ENCODE measurements at places on chromosomes 13 and 19.
A peak's percentile ranks its signal among the peaks of the same experiment; 100 is the strongest.

DNA sequence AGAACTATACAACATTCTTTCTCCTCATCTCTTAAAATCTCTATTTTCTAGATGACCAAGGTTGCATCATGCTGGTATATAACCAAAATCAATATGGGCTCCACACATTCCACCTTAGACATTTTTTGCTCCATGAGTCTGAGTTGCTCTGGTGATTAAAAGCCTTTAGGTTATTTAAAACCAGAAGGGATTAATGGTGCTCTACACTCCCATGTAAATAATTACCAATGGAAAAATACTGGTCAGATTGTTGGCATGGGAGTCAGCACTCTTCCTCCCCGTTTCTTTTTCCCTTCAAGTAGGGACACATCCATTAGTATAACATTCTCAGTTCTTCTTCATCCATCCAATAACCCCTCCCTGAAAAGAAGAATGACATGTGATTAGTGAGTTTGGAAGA, 747.7 kb downstream of the PCDH17 start:
- no peak for DNase-seq

DNA sequence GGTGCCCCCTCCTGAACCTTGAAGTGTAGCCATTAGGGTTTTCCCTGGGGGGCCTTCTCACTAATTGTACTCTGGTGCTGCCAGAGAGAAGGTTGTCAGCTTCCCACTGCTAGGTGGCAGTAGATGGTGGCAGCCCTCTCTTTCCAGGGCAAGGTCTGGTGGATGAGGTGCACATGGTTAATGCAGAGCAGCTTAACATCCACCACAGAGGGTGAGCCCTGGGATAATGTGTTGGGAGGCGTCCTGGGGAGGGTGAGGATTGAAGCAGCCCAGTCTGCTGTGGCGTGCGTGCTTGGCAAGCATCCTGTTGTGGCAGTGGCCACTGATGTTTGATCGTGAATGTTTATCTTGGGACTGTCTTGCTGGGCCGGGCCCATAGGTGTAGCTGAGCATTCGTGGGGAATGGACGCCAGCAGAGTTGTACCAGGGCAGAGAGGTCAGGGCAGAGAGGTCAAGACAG, 5.8 kb downstream of the EGLN2 start:
- DNase-seq: no peak

DNA sequence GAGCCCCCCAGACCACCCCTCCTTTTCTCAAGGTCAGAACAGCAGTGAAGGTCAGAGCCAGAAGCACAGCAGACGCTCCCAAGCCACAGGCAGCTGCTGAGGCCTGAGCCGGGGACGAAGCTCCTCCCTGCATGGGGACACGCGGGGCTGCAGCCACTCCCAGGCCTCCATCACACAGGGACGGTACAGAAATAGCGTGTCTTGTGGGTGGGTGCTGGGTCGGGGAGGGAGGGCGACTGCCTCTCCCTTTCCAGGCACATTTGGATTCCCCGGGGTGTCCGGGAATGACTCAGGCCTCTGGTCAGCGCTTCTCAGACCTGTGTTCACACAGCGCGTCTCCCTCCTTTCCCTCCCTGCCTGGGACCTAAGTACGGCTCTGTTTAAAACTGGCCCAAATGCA, 33.2 kb downstream of the RASA3 start:
- no peak for DNase-seq

- no peak for DNase-seq
Measured at GRCh38 chr13:86660090-86660489, 860.9 kb upstream of the SLITRK6 start.

DNA sequence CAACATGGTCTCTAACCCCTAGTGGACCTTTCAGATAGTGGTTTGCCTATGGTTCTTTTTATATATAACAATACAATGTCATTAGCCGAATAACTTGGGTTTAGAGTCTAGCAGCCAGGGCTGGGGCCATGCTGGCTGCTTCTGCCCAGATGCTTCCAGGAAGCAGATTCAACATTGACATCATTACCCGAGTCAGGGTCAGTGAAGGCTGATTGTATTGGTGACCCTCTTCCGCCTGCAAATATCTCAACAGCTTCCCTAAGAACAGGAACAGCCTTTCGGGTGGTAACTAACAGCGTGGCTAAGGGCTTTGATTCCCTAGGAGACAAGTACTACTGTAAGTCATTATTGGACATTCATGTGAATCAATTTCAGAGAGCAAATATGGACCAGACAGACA, 476.4 kb downstream of the UQCRFS1 start:
- DNase-seq: no peak

DNA sequence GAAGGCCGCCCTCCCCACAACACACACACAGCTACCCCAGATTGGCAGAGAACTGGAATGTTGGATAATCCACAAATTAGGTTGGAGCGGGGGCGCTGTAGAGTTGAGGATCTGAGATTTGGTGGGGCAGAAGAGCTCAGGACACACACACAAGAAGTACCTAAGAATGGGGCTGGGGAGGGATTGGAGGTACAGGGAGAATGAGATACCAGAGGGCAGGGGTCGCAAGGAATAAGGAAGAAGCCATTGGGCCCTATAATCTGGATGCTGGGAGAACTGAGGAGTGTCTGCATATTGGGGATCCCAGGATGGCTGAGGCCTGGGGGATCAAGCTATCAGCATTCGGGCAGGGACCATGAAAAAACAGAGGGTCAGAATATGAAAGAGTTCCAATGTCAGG, 11.5 kb downstream of the SYT3 start:
- DNase-seq: no peak

DNA sequence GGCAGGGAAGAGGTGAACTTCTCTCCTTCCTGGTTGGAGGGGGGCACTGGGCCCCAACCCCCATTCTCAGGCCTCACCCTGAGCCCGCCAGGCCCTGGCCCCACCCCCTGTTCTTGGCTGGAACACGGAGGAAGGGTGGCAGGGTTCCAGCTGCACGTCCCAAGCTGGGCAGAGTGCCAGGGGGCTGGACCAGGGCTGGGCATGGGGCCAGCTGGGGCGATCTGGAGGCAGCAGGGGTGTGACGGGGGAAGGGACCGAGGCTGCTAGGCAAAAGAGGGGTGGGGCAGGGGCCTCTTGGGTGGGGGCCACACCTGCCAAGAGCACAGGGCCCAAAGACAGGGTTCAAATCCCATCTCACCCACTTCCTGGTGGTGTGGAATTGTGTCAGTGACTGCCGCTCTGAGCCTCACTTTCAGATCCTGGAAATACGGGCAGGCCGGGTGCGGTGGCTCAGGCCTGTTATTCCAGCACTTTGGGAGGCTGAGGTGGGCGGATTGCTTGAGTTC, 2.2 kb downstream of the HIF3A start:
- DNase-seq: no peak

- no peak for DNase-seq
Measured at GRCh38 chr19:970695-971094, 13.4 kb upstream of the WDR18 start.

DNA sequence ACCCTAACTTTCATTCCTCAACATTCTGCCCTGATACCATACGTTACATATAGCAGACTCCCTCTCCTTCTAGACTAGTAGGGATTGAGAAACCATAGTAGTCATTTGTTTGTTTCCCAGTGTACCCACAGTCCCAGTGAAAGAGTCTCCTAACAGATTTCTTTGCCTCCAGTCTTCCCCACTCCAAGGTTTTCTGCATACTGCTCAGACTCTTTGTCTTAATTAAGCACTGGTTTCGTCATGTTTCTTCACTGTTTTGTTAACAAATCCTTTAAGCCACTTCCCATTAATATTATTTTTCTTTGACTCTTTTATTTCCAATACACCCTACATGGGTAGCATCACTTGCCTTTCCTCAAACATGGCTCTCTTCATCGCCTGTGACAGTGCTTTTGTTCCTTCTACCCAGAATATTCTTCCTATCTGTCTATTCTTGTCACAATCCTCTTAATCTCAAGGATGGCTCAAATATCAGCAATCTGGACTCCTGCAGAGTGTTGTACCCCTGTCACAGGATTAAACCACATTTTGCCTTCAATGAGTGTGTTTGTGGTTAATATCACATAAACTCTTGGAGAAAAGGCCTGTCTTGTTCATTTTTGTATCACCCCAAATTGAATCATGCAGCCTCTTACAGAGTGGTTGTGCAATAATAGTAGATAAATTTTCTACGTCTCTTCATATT, 92.7 kb upstream of the KLF12 start:
- no peak for DNase-seq

GRCh38 chr19:19145684-19146608, 7.7 kb upstream of the TMEM161A start:
- DNase-seq: peak; percentile 86

- no peak for DNase-seq
Measured at GRCh38 chr19:5864013-5864720, 6.2 kb downstream of the FUT5 start.

DNA sequence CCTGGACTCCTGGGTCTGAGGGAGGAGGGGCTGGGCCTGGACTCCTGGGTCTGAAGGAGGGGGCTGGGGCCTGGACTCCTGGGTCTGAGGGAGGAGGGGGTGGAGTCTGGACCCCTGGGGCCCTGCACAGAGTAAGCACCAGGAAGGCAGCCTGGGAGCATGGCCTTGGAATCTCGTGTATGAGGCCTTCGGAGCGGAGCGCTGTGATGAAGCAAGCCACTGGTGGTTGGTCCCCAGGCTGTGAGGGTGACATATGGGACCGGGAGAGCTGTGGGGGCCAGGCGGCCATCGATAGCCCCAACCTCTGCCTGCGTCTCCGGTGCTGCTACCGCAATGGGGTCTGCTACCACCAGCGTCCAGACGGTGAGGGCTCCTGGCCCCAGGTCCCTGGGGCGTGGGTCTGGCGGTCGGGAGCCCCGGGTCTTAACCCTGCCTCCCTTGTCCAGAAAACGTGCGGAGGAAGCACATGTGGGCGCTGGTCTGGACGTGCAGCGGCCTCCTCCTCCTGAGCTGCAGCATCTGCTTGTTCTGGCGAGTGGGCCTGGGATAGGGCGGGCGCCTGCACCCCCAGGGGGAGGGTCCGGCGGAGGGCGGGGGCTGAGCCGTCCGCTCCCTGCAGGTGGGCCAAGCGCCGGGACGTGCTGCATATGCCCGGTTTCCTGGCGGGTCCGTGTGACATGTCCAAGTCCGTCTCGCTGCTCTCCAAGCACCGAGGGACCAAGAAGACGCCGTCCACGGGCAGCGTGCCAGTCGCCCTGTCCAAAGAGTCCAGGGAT, 918 bp downstream of the TMEM190 start:
- no peak for DNase-seq

DNA sequence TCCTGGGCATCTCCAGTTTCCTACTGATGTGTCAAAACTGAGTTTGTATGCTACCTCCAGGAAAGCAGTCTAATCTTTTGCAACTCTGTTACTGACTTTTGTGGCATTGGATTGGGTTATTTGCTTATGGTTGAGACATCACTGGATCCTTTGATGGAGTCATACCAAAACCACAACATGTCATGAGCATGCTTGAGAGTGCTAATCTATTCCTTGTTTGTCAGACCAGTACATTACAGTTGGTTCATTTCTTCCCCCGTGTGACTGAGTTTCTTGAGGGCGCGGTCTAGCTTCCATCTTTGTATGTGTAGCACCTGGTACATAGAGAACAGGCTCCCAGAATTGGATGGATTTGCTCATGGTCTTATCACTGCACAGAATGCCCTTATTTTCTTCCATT, 43.2 kb downstream of the SUGT1 start:
- no peak for DNase-seq

- no peak for DNase-seq
Measured at GRCh38 chr13:110394371-110394841, 87.3 kb downstream of the COL4A2 start.

DNA sequence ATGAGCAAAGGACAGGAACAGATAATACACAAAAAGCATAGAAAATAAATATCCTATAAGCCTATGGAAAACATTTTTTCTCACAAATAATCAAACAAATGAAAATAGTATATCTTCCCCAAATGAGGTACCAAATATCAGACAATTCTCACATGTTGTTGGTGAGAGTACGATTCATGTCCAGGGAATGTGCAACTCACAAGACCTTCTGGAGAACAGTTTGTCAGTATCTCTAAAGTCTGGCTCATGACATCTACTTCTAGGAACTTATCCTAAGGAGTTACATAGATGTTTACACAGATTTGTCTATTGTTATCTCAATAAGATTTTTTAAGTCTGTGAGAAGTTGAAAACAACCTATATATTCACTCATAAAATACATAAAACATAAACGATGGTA, 80.3 kb upstream of the ARHGEF7 start:
- no peak for DNase-seq

- DNase-seq: no peak
Measured at GRCh38 chr13:84896128-84896527, 903.1 kb downstream of the SLITRK6 start.

DNA sequence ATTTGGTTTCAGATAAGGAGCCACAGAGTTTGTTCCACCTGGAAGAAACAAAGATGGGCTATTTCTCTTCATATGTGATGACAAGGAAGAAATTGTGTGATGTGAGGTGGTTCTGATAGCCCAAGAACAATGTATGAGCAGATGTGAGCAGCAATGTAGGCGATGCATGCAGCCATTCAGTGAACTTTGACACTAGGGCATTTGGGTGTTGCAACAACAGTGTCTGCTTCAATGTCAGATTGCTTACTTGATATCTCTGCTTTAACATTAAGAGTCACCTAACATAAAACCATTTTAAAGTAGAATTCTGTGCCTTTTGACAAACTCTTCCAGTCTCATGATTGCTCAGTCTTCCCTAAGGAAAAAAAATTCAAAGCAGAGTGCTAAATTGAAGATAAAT, 865.4 kb downstream of the SLITRK6 start:
- no peak for DNase-seq

DNA sequence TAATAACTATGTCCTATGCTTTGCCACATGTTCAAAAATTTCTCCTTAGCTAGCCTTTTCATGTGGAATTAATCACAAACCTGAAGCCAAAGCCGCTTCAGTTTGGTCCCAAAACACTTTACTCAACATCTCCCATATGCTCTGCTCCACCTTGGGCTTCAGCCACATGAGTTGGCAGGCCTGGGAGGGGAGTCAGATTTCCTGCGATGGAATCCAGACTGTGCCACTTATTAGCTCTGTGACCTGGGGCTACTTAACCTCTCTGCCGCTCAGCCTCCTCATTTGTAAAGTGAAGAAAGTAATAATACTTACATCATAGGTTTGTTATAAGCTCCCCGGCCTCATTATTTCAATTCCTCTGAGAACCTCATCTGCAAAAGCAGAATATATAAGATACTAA, 272.0 kb downstream of the LMO7 start:
- DNase-seq: no peak

GRCh38 chr13:106691341-106691740, 123.4 kb upstream of the ARGLU1 start:
- no peak for DNase-seq

- DNase-seq: peak; percentile 27
Measured at GRCh38 chr13:110714797-110715394, 1.4 kb downstream of the ING1 start.

GRCh38 chr19:1582201-1582600, 10.5 kb downstream of the MBD3 start:
- no peak for DNase-seq

GRCh38 chr19:10915130-10916091, 13.0 kb downstream of the YIPF2 start:
- DNase-seq: no peak

- no peak for DNase-seq
Measured at GRCh38 chr13:89796196-89796595, 1551.3 kb upstream of the MIR17HG start.

DNA sequence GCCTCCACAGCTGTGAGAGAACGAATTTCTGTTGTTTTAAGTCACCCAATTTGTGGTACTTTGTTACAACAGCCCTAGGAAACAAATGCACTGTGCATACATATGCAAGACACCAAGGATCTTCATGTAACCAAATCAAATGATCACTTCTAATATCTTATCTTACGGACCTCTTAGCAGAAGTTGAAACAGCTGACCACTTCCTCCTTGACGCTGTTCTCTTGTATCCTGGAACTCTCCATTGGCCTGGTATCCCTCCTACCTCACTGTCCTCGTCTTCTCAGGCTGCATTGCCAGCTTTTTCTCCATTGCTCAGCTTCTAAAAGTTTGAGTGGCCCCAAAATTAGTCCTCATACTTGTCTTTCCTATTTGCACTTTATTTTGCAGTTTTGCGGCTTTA, 200.4 kb downstream of the DLEU7 start:
- DNase-seq: no peak
